ENCODE measurements at places on chromosomes 13 and 19. TPM values are rescaled to one million over a fixed set of nuclear protein-coding genes. Genes with fewer than 3 reads are reported as not detected.

DNA sequence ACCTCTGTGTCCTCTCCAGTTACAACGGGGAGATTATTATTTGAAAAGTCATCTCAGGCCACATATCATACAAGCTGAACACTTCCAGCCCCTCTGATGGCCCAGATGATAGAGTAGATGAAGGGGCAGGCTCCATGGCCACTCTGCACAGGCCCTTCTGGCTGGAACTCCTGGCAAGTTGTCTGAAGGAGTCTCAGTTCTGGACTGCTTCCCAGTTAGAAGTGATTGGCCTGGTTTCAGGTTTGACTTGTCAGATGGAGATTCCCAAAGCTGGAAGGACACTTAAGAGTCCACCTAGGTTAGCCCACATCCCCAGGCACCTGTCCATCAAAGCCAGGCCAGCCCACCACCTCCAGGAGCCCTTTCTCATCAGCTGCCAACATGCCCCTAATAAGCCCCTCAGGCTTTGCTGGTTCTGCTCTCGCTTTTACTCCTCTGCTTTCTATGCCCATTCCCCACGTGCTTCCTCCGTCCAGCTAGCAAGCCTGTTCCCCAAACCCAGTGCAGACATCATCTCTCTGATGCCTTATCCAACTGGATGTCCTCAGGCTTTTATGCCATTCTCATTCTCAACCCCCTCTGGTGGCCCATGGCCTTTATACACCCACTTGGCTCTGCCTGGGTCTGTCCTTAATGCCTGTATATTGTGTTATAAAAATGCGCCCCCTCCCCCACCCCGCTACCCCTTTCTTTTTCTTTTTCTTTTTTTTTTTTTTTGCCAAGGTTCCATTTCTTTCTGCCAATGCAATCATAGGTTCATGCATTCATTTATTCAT lies 56.5 kb downstream of the HSPH1 start:
- DNase-seq: no peak

GRCh38 chr13:39881887-39882286 lies 226.4 kb downstream of the COG6 start:
- no peak for DNase-seq

ZNF835 gene
- not detected for total RNA-seq

GRCh38 chr19:18128044-18128443 lies 24.9 kb upstream of the PIK3R2 start:
- DNase-seq: no peak

DNA sequence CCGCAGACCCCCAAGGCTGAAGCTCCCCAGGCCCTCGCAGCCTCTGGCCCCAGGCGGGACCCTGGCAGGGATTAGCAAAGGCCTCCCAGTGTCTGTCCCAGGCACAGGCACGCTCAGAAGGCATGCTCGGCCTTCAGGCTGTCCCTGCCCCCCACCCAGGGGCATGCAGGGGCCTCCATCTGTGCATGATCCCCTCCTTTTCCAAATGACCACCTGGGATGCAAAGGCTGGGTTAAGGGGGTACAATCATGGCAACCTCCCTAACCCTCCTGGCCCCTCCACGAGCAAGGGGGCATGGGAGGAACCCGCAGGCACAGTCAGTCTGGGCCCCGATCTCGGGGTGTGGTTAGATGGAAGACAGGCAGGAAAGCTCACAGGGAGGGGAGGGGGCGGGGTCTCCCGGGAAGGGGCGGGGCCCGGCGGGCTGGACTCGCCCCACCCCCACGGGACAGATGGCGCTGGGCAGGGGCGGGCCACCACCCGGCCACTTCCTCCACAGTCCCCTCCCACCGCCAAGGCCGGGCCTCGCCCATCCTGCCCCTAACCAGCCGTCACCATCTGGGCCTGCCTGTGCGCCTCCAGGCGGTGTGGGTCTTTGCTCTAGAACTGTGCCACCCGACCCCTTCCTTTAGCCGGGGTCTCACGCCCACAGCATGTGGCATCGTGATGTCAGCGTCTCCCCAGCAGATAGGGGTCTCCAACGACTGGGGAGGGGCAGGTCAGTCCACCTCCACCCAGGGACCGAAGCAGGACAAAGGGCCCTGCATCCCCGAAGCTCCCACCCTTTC lies 7.0 kb upstream of the REXO1 start:
- DNase-seq: peak; percentile 82

DNA sequence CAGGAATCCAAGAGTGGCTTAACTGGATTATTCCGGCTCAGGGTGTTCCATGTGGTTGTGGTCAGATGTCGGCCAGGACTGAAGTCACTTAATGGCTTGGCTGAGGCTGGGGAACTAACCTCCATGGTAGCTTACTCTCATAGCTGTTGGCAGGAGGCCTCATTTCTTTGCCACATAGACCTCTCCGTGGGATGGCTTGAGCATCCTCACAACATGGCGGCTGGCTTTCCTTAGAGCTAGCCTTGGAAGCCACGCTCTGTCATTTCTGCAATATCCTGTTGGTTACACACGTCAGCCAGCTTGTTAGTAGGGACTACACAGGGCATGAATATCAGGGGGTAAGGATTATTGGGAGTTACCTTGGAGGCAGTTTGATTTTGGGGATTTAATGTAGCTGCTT lies 5.1 kb downstream of the CRX start:
- DNase-seq: no peak

GRCh38 chr19:4971424-4971793 lies 2.5 kb downstream of the KDM4B start:
- DNase-seq: peak; percentile 53

- no peak for DNase-seq
Observed at GRCh38 chr19:4889034-4889815, 13.5 kb downstream of the ARRDC5 start.

GRCh38 chr13:79084802-79085424 lies 321.1 kb downstream of the RBM26 start:
- no peak for DNase-seq

METTL21C gene
- not detected for total RNA-seq

- no peak for DNase-seq
Observed at GRCh38 chr19:29812881-29813275, 1.1 kb downstream of the CCNE1 start.

GRCh38 chr19:46925548-46925950 lies 64.8 kb downstream of the ARHGAP35 start:
- DNase-seq: no peak

- DNase-seq: no peak
Observed at GRCh38 chr19:13055213-13056051, 47.2 kb downstream of the LYL1 start.

GRCh38 chr19:18278521-18279265 lies 2.7 kb downstream of the JUND start:
- peak; percentile 41 for DNase-seq

DNA sequence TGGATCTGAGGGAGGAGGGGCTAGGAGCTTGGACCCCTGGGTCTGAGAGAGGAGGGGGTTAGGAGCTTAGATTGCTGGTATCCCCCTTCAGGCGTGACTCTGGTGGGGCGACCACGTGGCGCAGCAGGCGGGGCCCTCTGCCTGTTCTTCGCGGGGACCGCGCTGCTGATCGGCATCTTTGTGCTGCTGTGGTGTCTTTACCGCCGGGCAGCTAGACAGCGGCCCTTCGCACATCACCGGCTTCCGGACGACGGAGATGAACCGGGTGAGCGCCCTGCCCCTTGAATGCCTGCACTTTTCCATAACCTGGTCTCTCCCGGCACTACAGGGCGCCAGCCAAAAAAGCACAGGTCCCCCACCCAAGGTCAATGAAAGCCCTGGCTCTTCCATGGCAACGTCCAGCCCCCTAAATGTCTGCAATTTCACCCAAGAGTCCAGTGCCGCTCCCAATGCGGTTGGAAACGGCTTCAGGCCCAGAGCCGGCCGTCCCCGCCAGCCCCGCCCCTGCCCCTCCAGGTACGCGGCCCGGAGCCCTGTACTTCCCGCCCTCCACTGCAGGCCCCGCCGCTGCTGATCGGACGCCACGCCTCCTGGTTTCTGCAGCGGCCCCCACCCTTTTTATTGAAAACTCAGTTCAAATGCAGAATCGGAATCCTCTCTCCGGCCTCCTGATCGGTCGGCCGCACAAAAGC lies 2.8 kb downstream of the GFY start:
- no peak for DNase-seq

IGFL3 gene
- total RNA-seq: not detected

GRCh38 chr13:112434937-112435523 lies 58.9 kb downstream of the SPACA7 start:
- DNase-seq: no peak

DNA sequence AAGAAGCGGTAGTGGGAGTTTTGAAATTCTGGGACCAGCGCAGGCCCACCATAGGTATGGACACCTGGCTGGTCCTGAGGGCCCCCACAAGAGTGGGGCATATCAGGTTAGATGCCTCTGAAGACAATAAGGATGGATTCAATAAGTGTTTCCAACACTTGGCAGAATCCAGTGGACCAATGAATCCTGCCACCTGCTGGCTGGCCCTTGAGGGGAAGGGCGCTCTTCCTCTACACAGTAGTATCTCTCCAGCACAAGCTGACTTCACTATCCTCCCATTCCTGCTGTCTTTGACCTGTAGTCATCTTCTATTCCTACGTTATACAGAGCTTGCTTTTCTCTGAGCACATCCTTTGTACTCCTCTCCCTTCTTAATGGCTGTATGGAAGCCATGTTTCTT lies 199.7 kb upstream of the TSHZ3 start:
- DNase-seq: peak; percentile 1

SLC7A9 gene
- not detected for total RNA-seq

DNA sequence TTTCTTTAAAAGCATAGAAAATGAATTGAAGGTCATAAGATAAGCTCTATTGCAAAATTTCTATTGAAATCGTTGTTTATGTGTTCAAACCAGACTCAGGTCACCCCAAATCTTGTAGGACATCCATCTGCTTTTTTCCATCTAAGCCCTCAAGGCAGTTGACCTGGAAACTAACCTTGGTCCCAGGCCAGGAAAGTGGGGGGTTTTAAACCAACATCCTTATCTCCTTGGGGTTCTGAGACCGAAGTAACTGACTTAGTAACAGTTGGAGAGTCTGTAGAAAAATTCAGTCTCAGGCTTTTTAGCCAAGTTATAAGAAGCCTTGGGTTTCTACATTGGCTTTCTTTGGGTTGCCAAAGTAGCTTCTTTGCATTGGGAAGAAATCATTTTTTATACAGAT lies 23.4 kb downstream of the ZNF507 start:
- no peak for DNase-seq

MCF2L gene
- 12.8 TPM for total RNA-seq

DNA sequence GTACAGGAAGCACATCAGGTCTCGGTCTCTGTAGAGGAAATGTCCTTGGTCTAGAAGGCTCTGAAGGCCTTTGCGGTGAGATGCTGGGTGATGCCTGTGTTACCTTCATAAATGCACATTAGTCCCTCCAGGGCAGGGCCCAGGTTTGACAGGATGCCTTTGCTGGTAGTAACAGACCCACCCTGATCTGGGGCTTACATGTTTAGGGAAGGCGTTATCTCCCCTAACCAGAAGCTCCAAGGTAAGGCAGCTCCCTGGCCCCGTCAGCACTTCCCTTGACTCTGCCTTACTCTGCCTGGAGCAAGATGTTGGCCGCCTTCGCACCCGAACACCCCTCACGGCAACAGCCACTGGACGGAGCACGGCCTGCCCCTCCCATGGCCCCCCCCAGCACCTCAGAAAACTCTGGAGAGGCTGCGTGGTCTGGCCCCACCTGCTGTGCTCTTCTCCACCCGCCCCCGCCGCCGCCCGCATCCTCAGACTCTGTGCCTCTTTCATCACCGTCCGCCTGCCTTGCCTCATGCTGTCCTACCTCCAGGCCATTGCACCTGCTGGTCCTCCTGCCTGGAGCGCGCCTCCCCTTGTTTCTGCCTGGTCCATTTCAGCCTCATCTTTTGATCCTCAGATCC lies 9.1 kb downstream of the AP2A1 start:
- no peak for DNase-seq

DNA sequence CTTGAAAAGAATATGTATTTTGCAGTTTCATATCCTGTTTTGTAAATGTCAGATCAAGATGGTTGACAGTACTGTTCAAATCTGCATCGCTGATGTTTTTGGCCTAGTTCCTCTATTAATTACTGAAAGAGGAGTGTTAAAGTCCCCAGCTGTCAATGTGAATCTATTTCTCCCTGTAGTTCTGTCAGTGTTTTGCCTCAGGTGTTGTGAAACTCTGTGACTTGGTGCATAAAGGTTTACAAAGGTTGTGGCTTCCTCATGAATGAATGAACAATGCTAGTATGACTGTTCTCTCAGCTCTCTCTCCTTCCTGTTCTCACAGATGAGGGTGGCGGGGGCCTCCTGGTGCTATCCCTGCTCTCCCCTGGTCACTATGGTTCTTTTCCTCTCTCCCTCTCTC lies 142.4 kb downstream of the MYCBP2 start:
- peak; percentile 67 for DNase-seq

- no peak for DNase-seq
Observed at GRCh38 chr13:49319551-49319950, 71.8 kb downstream of the CDADC1 start.

DNA sequence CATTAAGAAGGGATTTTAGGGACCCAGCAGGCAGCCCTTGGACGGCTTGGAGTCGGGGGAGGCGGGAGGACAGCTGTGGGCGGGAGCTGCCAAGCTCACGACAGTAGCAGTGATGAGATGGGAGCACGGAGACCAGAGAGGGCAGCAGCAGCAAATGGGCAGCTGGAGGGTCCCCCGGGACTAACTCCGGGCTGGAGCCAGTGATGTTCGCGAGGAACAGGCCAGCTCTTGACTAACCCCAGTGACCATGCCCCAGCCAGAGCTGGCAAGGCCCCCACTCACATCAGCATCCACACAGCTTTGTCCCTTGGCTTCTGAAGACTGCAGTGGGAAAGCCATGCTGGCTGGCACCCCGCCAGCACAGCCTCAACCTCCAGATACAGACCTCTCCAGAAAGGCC lies 81.9 kb downstream of the RAB20 start:
- DNase-seq: no peak

DNA sequence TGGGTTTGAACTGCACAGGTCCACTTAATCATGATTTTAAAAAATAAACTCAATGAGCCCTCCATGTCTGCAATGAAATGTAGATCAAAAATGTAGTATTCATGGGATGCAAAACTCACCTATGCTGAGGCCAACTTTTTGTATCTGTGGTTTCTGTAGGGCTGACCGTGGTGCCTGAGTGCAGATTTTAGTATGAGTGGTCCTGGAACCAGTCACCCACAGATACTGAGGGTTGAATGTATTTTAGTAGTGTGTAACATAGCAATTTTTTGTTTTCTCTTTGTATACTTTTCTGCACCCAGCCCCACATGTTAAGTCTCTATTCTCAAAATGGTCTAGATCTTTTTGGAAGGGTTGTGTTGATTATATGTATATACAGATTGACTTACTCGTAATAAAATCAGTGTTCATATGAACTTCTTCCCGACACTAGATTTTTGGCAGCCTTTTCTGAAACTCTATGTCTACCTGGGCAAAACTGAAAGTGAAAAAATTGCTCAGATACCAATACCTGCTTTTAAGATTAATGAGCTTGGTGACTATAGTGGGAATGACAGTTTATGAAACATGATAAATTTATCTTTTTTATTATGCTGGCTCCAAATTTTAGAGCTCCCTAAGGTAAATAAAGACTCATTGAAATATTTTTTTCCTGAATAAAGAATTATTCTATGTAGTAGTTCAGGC lies 51.6 kb downstream of the DNAJC15 start:
- DNase-seq: no peak

NPHS1 gene
- total RNA-seq: not detected

GRCh38 chr19:55651236-55651635 lies 3.2 kb downstream of the CCDC106 start:
- no peak for DNase-seq

PLIN5 gene
- total RNA-seq: 2.2 TPM

Measured in OCI-LY7 (cell line).